ENCODE measurements at places on chromosomes 7 and 10.

- DNase-seq: no peak
These were observed 10.4 kb downstream of the WASL start for GRCh38 chr7:123738356-123738755.

GRCh38 chr10:131978851-131979250 is 2.9 kb downstream of the BNIP3 start:
- DNase-seq: no peak

GRCh38 chr7:128920913-128921582 is 10.5 kb upstream of the KCP start:
- no peak for DNase-seq

DNA sequence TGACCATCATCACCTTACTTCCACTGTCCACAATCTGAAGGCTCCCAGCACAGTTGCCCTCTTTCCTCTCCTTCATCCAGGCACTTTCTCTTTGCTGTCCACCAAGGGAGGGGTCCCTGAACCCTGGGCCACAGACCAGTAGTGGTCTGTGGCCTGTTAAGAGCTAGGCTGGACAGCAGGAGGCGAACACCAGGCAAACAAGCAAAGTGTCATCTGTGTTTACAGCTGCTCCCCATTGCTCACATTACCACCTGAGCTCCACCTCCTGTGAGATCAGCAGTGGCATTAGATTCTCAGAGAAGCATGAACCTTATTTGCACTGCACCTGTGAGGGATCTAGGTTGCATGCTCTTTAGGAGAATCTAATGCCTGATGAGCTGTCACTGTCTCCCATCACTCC is 27.7 kb downstream of the FZD1 start:
- DNase-seq: no peak

DNA sequence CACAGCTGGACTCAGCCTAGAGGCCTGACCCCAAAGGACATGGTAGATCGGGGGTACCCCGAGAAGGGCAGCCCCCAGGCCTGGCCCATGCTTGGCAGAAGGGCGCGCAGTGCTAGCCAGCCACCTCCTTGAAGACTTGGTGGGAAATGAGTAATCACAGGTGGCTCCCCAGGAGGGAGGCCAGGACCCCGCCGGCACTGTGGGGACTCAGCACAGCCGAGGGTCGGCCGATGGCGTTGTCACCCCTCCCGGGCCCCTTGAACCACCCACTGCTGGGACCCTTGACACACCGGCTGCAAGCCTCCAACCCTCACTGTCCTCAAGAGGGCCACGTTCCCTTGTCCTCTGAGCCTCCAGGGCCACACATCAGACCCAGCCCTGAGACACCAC is 27.7 kb downstream of the ADGRA1 start:
- DNase-seq: no peak

DNA sequence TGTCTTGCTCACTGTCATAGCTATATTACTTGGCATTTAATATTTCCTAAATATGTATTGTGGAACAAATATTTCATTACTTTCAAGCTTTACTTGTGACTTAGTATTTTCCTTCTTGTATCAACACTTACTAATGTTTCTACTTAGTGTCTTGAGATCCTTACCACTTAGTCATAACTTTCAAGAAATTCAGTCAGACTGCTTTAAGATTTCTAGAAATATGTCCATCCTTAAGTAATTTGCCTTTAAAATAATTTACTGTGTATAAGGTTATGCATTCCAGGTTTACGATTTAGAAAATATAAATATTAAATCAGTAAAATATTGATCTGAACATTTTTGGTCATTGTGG is 87.3 kb upstream of the CSTF2T start:
- no peak for DNase-seq

- DNase-seq: no peak
These were observed 128.9 kb downstream of the ZNF438 start for GRCh38 chr10:30902621-30903396.

- no peak for DNase-seq
These were observed 192.4 kb upstream of the CDCA7L start for GRCh38 chr7:22138106-22138505.

DNA sequence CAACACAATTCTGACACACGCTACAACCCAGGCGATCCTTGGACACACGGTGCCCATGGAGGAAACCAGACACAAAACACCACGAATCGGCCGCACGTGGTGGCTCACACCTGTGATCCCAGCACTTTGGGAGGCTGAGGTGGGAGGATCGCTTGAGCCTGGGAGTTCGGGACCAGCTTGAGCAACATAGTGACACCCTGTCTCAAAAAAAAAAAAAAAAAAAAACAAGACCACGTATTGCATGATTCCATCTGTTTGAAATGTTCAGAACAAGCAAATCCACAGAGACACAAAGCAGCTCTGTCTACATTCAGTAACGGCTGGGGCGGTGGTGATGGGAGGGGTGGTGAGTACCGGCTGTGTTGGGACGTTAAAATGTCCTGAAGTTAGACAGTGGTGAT is 25.2 kb downstream of the ADAP1 start:
- no peak for DNase-seq

DNA sequence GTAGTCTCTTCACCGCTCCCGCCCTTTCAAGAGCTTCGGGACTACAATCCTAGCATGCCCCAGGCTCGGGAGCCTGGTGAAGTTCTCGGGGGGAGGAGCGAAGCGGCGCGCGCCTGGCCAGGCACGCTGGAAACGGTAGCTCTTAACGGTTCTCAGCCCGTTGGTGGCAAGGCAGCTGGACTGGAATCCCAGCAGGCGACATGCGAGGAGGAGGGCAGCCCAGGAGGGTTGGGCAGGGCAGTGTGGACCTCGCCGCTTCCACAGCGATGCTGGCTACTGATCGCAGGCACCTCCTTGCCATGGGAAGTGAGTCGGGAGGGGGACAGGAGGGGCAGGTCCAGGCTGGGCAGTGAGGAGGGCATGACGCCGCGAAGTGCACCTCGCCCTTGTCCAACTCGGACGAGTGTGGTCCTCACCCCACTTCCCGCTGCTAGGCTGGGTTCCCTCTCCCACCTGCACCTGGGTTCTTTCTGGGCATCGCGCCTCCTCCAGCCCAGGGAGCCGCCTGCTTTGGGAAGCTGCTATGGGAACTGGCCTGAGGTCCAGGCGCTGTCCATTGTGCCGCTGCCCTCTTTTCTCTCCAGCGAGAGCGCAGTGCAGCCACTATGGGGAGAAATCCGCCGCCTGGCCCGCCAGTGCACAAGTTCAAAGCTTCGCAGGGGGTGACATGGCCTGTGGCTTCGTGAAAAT is 367.8 kb upstream of the NUPR2 start:
- DNase-seq: no peak
